ENCODE measurements at places on chromosomes 11 and 22.

DNA sequence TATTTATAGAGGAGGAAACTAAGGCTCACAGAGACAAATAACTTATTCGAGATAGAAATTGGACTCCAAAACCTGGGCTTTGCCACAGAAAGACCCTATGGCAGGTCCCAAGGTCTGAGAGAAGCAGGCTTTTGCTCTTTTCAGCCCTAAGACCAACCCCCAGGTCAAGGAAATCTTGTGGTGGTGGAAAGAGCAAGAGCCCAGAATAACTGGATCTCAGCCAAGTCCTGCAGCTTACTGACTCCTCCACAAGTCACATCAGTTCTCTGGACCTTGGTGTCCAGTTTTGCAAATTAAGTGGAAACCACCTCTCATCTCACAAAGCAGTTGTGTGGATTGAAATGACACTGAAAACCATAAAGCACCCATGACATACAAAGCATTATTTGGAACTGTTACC lies 122.2 kb downstream of the C11orf58 start:
- DNase-seq, result no peak

DNA sequence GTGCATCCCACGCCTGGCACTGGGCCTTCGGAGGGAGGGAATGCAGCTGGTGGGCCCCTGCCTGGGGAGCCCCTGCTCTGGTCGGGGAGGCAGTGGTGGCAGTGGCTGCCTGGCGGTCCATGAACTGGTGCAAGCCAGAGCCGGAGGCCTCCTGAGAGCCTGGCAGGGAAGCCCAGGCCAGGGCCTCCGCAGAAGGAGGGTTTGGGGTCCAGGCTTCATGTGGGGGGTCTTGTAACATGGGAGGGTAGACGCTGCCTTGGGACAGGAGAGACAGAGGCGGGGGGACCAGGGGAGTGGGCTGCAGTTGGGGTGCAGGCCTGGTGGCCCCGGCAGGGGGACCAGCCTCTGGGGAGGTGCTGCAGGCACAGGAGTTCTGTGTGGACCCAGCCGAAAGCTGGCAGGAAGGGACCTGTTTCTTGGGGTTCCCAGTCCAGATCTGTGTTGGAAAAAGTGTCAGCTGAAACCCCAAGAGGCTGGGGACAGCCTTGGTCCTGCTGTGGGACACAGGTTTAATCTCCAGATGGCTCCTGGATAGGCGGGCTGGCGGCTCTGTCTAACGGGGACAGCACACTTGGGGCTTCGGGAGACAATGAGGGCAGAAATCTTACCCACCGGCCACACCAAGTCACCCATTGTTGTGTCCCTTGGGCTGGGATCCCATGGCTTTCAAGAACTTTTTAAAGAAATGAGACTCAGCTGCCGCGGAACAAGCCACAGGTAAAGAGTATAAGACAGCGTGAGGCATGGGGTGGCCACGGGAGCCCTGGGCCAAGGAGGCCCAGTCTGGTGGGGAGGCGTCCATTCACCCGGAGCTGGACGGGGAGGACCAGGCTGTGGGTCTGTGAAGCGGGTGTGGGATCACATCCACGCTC lies 73.5 kb downstream of the KCNQ1 start:
- DNase-seq, result no peak

GRCh38 chr11:12179531-12179930 lies 69.1 kb downstream of the MICAL2 start:
- no peak for DNase-seq

DNA sequence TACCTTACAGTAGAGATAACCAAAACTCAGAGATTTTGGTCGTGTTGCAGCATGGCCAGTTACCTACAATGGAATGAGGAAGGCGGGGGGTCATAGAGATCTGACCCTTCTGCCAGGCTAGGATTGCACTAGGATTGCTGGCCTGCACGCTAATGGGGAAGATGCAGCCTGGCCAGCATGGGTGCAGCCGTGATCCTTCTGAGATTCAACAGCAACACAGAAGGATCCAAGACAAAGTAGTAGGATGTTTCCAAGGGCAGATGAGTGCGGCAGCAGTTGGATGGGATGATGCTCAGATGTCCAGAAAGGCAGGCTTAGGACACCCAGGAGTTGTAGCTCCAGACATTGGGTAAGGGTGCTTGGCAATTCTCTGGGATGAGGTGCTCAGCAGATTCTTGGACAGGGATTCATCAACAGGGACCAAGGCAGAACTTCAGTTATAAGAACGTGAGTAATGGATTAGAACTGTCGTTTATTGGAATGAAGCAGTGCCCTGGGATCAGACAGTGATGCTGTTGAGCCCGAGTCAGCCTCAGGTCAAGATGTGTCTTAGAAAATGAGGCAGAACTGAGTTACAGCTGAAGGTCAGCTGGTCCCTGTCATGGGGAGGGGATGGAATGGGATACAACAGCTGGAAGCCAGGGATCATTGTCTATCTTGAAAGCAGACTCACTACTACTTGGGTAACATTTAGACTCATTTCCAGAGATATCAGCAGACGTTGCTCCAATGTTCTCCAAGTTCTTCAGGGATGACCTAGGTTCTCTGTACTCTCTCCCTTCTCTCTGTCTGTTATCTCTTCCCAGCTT lies 71.0 kb downstream of the PARVA start:
- DNase-seq, result no peak

GRCh38 chr11:95507794-95508193 lies 276.8 kb upstream of the SESN3 start:
- no peak for DNase-seq

DNA sequence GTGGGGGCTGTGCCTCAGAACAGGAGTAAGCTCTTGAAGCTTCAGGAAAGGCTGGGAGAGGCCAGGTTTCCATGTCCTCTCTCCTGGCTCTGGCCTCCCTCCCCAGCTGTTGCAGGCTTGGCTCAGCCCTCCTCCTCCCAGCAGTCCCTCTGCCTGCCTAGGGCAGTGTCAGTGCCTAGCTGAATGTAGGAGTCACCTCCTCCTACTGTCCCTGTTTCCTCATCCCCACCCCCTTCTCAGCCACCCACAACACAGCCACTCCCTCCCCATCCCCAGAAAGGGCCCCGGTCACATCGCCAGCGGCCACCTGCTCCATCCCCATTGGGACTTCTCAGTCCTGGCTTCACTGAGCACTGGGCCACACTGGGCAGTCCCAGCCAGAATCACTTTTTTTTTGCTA lies 2.9 kb upstream of the FBLN1 start:
- no peak for DNase-seq

GRCh38 chr22:17471886-17472535 lies 91.3 kb upstream of the SLC25A18 start:
- DNase-seq, result no peak

GRCh38 chr22:22815397-22816170 lies 72.0 kb upstream of the IGLL5 start:
- no peak for DNase-seq

DNA sequence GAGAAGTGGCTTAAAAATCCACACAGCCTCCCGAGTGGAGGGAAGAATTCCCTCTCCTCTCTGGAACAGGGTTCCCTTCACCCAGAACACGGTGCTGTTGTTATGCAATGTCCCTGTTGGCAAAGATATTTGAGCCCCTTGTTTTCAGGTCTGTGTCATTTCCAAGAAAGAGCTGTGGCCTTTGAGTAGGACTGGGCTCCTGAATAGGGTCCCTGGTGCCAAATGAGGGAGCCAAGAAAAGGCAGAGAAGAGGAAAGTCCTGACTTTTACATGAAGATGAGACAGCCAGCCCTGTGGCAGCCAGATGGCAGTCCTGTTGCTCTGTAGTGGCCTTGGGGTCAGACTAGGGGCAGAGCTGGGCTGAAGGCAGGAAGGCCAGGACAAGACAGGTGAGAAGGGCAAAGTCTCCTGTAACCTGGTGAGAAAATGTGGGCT lies 51.2 kb upstream of the ELF5 start:
- no peak for DNase-seq

- DNase-seq, result no peak
Observed at GRCh38 chr22:44111562-44112155, 69.1 kb upstream of the PARVG start.

GRCh38 chr22:37930270-37930951 lies 23.0 kb downstream of the C22orf23 start:
- no peak for DNase-seq
